ENCODE measurements at places on chromosomes 2 and 18.
A peak's percentile ranks its signal among the peaks of the same experiment; 100 is the strongest.

DNA sequence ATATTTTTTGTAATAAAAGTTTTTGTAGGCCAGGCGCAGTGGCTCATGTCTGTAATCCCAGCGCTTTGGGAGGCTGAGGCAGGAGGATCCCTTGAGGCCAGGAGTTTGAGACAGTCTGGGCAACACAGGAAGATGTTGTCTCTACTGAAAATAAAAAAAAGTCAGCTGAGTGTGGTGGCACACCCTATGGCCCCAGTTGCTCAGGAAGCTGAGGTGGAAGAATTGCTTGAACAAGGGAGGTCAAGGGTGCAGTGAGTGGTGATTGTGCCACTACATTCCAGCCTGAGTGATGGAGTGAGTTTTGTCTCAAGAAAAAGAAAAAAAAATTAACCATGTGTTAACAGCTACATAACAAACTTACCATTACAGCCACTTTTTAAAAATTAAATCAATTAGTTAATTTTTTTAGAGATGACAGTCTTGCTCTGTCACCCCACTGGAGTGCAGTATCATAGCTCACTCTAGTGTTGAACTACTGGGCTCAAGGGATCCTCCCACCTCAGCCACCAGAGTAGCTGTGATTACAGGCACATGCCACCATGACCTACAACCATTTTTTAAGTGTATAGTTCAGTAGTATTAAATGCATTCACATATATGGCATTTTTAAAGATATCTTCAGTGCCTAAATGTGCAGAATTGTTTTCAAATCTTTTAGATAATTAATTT lies 67.2 kb upstream of the ACYP2 start:
- no peak for DNase-seq

DNA sequence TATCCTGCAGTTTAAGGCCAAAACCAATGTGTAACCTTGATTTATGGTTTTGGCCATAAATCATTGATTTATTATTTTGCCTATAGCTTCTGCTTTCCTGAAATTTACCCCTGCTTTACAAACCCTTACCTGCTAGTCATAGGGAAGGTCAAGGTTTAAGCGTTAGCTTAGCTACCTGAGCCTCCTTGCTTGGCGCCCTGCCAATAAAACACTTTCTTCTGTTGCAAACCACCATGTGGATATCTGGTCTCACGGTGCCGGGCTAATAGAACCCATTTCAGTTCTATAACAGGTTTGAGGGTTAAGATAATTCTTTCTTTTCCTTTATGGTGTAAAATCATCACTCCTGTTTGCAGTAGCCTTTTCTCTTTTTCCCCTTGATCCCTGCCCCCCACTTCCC lies 72.2 kb downstream of the PDK1 start:
- DNase-seq = no peak

GRCh38 chr2:221569871-221570270 lies 2.2 kb downstream of the EPHA4 start:
- no peak for DNase-seq

- DNase-seq = no peak
Measured at GRCh38 chr2:150271952-150272802, 215.3 kb downstream of the RND3 start.

- DNase-seq = no peak
Measured at GRCh38 chr2:54945391-54946219, 104.6 kb downstream of the RTN4 start.

DNA sequence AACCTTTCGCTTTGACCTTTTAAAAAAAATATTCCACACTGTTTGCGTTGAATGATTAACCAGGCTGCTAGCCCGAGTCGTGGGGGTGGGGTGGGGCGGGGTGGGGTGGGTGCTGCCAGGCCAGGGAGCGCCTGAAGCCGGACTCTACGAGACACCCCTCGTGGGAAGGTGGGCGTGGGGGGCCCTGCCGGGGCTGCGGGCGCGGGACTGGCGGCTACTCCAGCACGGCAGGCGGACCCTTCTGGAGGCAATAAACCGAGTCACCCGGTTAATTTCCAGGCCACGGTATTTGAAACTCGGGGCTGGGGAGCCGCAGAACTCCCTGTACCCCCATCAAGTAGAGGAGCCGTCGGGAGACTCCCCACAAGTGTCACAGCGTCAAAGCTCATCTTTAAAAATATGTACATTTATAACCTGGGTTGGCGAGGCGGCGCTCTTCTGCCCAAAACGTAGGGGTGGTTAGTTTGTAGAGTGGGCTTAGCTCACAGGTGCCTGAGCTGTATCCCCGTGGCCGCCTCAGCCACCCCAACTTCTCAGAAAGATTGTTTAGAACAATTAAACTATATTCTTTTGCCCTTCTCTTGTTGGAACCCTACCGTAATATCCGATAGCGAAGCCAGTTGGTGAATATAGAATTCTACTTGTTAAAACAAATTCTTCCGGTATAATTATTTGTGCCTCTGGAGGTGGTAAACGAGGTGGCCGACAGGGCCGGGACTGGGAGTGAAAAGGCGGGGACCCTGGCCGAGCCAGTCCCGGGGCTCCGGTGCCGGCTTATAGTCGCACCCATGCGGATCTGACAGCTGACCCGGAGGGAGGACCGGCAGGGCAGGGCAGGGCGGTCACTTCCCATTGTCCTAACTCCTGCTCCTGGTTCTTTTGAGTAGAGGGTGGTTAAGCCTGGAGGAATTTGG lies 1.4 kb downstream of the B3GNT2 start:
- DNase-seq = peak; percentile 40

GRCh38 chr2:53549497-53549896 lies 218.1 kb upstream of the CHAC2 start:
- DNase-seq = no peak

GRCh38 chr2:207469451-207469850 lies 60.3 kb upstream of the CREB1 start:
- no peak for DNase-seq

DNA sequence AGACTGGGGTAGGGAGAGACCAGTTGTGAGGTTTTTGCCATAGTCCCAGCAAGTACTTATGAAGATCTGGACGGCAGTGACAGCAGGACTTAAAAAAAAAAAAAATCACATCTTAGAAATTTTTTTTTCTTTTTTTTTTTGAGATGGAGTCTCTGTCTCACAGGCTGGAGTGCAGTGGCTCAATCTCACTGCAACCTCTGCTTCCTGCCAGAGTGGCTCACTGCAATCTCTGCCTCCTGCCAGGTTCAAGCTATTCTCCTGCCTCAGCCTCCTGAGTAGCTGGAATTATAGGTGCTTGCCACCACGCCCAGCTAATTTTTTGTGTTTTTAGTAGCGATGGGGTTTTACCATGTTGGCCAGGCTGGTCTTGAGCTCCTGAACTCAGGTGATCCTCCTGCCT lies 22.4 kb upstream of the STAT4 start:
- no peak for DNase-seq

GRCh38 chr18:46899274-46899948 lies 17.9 kb downstream of the PIAS2 start:
- no peak for DNase-seq
